ENCODE measurements at places on chromosomes 4 and X.

DNA sequence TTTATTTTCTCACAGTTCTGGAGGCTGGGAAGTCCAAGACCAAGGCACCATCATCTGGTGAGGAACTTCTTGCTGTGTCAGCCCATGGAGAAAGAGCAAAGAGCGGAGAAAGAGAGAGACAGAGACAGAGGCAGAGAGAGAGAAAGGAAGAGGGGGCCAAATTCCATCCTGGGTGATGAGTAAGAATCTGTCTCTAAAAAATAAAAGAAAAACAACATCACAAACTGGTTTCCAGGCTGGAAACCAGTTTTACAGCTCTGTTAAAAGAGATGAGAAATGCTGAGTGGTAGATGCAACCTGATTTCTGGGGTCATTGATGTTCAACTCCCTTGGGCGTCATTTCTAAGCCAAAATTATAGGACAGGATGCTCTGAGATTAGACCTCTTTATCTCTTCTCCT is 72.9 kb downstream of the SHOX start:
- DNase-seq, result no peak

GRCh38 chr4:38157592-38157991 is 197.4 kb downstream of the PTTG2 start:
- no peak for DNase-seq

GRCh38 chr4:15675356-15675755 is 6.3 kb upstream of the FAM200B start:
- no peak for DNase-seq

DNA sequence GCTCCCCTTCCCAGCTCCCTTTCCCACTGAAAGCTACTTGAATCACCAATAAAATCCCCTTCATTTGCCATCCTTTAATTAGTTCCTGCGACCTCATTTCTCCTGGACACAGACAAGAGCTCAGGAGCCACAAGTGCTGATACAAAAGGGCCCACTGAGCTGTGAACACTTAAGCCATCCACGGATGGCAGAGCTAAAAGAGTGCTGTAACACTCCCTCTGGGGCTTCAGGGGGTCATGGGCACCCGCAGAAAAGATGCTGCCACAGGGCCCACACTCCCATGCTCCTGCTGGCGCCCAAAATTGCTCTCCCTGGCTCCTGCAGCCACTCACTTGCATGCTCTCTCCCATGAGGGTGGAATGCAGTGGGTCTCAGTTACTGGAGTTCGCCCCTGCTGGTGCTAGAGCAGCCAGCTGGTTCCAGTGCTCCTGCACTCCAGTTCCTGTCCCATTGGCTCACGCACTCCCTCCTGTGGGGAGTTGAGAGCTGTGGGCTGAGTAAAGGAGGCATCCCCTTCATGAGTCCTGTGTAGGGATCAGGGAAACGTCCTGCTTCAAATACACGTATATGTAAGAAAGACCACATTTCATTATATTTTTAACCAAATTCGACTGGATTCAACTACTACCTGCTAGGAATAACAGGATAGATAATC is 1291.0 kb downstream of the ARAP2 start:
- no peak for DNase-seq

GRCh38 chr4:76948443-76949275 is 893 bp upstream of the SEPTIN11 start:
- DNase-seq, result peak; percentile 82

- no peak for DNase-seq
These were observed 27.2 kb upstream of the NAA11 start for GRCh38 chr4:79353075-79353474.

GRCh38 chr4:113050837-113051236 is 1.4 kb downstream of the ANK2 start:
- no peak for DNase-seq

DNA sequence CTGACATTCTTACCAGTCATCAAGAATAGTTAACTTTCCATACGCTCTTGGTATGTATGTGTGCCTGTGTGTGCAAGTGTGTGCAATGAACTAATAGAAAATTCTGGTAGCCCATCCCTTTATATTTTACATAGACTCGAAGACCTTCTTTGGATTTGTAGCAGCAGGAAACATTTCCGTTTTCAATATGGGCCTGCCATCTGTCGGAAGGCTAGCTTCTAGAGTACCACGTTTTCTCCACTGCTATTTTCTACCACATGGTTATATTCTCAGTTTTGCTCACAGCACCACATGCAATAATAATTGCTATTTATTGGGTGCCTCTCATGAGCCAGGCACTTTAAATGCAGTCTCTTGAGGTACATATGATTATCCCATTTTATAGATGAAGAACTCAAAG is 47.9 kb upstream of the PTCHD1 start:
- DNase-seq, result no peak

DNA sequence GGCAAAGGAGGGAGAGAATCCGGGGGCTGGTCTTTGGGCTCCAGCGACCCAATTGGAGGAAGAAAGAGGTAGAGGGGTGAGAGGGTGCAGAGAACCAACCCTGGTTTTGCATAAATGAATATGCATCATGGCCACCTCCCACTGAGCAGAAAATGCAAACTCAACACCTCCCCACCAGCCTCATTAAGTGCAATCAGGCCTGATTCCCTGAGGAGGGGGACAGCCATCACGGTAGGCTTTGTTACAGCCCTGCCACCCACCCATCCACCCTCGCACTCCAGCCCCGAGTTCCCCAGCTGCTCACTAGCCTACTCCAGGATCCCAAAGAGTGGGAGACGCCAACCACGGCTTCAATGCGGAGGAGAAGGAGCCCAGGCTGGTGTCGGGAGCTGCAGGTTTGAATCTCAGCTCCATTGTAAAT is 48.3 kb upstream of the MAN2B2 start:
- peak; percentile 89 for DNase-seq

- no peak for DNase-seq
These were observed 802 bp downstream of the ADGRG2 start for GRCh38 chrX:19121466-19121865.

DNA sequence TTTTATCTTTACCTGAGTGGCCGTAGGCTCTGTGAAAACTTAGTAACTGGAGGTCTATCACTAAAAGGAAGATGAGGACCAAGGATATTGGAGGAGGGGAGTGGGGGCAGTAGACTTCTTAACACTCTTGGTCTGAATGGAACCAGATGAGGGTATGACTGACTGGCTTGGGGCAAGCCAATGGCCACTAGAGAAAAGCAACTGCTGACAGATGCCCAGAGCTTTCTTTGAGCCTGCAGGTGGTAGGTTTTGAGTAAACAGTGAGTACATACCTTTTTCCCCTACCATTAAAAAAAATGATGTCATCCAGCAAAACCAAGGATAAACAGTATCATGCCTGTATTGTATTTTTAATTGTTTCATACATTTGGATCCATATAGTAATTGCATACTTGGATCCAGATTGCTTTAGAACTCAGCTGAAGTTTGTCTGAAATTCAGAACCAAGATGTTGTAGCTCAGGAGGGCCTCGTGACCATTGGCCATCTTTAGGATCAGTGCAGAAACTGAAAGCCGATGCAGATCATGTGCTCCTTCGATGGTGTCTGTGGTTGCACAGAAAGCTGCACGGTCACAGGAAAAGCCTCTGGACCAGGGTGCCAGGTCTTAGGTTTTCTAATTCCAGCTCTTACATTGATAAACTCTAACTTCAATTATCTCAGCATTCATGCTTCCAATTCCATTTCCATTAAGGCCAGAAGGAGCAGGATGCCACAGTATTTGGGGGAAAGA is 131.0 kb downstream of the PDGFRA start:
- no peak for DNase-seq

DNA sequence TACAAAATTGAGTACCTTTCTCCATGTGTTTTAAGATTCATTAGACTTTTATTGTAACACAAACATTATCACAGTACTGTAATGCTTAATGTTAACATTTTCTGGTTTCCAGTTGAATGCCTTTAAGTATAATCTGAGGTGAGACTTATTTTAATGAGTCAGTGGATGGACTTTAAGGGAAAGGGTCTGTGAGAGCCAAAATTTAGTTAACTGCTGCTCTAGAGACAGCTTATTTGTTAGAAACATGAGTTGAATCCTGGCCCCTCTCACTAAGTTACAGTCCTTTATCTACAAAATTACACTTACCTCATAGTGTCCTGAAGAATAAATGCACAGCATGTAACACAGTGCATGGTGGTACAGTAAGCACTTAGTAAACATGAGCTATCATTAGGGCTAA is 66.0 kb downstream of the PGRMC2 start:
- DNase-seq, result no peak

GRCh38 chr4:186820391-186820891 is 96.8 kb upstream of the FAT1 start:
- DNase-seq, result no peak

DNA sequence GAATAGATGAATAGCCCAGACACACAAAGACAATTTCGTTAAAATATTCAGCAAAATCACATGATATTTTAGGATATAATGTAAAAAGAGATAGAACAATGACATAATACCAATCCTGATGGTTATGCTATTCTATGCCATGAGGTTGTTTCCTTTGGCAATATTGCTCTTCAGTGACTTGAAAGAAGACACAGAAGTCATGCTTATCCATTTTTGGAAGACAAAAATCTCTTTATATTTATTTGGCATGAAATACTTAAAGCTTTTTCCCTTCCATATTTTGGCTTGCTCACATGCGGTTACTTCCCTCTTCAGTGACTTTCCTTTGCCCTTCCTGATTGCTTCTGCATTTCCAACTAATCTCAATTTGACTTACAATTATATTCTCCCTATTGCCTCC is 314.8 kb downstream of the IQCM start:
- DNase-seq, result no peak

GRCh38 chr4:88706574-88706973 is 8.9 kb upstream of the NAP1L5 start:
- DNase-seq, result peak; percentile 33

DNA sequence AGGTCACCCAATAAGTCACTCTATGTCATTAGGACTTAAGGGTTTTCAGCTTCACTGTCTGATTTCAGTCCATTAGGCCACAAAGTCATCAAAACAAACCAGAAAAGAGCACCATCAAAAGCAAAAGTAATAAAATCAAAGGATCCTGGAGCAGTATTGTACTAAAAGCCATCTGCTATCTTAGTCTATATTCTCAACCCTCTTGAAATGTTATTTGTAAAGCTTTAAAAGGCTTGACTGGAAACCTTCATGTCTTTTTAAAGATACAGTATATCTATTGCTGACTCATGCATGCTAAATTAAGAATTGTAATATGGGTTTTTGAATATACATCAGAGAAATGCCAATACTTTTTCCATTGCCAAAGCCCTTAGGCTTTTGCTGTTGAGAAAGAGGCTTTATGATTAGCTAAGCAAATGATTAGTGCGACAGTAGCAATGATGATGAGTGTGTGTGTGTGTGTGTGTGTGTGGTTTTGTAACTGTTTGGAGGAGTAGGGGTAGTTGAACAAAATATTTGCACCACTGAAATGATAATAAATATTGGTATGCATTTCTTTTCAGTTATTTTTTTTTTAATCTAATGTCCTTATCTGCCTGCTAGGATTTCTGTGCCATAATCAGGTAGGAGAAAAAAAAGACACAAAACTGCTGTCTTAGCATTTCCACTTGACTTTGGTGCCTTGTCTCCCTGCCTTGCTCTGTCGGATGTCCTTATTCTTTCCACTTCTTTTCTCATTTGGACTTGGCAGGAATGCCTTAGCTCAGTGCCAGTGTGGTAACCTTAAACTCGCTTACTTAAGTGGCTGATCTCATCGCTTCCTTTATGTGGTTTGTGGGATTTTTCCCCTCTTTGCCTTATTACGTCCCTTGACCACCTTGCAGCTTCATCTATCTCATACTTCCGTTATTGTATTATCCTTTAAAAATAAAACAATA is 119.7 kb downstream of the PCDH7 start:
- no peak for DNase-seq

GRCh38 chr4:85457752-85458467 is 17.0 kb upstream of the ARHGAP24 start:
- DNase-seq, result no peak

DNA sequence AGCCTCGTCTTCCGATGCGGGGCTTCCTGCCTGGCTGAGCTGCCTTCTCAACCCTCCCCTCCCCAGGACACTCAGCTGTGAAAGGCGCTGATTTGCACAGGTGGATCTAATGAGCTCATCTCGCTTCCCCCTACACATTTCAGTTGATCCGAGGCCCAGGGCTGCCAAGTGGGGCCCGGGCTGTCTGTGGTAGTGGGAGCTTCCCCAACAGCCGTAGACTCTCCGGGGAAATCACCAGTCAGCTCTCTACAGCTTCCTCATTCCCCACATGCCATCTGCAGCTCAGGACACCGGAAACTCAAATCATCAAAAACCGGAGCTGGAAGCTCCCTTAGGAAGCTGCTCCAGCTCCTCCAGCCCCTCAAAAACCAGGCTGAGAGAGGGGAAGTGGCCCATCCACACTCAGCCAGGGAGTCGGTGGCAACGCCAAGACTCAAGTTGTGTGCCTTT is 56.2 kb downstream of the SMIM20 start:
- no peak for DNase-seq

- DNase-seq, result no peak
These were observed 36.4 kb downstream of the NLRP2B start for GRCh38 chrX:57643698-57644097.

- no peak for DNase-seq
These were observed 84.8 kb upstream of the ZNF827 start for GRCh38 chr4:146023334-146023967.

- no peak for DNase-seq
These were observed 17.5 kb downstream of the CCDC160 start for GRCh38 chrX:134254511-134254910.

DNA sequence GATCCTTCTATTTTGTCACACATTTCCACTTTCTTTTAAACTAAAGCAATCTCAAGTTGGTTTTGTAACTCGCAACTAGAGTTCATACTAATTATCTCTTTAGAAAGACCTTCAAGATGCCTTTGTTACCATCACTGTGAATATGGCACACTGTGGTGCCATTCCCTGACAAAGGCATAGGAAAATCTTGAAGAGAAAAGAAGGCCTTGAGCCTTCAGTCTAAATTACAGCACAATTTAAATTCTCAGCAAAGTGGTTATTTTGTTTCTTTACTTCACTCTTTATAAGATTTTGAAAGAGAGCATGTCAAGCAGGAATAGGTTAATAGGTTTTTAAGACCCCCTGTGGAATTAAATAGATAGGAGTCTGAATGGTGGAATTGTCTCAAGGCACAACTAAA is 89.0 kb upstream of the BANK1 start:
- no peak for DNase-seq

DNA sequence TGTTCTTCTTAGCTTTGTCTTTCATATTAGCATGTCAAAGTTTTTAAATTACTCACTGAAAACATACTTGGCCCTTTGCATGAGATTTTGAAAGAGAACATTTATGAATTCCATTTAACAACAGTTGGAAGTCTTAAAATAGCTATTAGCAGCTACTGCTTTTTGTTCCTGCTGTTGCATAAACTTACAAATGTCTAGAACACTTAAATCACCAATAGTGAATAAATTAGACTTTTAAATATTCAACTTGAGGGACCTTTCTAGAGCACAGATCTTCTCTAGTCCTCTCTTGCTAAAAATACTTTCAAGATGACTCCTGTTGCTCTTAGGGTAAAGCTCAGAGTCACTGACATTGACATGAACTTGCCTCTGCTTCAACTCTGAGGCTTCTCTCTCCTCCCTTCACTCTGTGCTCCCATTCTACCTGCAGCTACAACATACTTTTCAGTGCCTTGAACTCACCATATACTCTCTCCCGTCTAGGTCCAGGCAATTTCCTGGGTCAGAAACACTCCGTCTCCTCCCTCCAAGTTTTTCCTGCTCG is 15.8 kb upstream of the TXK start:
- no peak for DNase-seq

Data from H7 (cell line).